Activated CD4-positive, alpha-beta T cell treated with anti-CD3 and anti-CD28 coated beads, Interleukin-2, amount 50 U/mL, for 1 hour (primary cell): ENCODE measurements at places on chromosomes 12 and 14.

GRCh38 chr14:39766397-39767000 lies 334.3 kb upstream of the FBXO33 start:
- DNase-seq = no peak

DNA sequence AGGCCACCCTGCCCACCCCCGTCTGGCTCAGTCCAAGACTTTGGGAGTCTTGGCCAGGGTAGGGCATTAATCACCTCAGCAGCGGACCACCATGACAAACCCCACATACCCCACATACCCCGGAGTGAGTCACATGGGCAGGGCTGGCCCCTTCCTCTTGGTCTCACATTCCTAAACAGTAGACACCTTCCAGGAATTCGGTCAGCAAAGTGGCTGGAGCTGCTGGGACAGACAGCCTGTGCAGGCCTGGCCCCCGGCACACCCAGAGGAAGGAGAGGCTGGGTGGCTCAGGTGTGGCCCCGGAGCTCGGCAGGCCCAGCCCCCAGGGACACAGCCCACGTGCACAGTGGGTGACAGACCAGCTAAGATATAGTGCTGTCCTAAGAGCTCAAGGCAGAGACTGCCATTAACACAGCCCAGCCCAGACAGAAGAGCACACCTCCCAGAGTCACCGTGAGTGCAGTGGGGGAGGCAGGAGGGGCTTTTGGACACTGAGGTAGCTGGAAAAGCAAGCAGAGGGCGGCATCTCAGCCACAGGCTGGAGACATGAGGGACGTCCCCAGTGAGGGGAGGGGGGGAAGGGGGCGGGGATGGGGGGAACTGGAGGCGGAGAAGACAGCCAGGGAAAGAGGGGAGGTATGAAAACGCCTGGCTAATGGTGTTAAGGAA lies 24.0 kb downstream of the CCDC85C start:
- DNase-seq = no peak

GRCh38 chr12:125552295-125552694 lies 487.1 kb downstream of the AACS start:
- no peak for DNase-seq

DNA sequence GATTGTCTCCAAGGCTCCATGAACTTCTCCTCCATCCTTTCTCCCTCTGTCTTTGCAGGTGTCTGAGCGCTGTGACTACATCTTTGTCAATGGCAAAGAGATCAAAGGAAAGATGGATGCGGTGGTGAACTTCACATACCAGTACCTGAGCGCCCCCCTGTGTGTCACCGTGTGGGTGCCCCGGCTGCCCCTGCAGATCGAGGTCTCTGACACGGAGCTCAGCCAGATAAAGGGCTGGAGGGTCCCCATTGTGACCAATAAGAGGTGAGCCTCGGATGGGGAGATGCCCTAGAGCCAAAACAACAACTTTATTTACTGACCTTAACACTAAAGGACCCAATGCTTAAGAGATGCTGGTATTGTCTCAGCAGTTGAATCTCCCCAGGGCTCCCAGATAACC lies 130.0 kb downstream of the SLC15A4 start:
- DNase-seq = no peak

DNA sequence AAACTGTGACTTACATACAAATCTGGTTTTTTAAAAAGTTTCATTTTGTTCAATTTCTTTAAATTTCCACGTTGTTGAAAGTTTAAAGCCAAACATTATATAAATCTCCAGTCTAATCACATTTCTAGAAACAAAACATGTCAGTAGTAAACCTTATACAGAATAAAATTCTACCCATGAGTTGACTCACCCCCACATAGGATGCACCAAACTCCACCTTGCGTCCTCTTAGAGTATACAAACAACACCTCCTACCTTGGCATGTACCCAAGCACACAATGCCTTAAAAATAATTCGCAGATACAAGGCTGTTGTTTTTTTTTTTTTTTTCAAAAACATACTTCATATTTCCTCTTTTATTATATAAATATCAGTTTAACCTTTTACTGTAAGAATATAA lies 3.3 kb downstream of the FBXL14 start:
- DNase-seq = peak; percentile 34

GRCh38 chr14:22847661-22848341 lies 11.4 kb downstream of the MMP14 start:
- no peak for DNase-seq

- DNase-seq = no peak
These were observed 118.8 kb upstream of the PLEKHA5 start for GRCh38 chr12:19010726-19011125.

DNA sequence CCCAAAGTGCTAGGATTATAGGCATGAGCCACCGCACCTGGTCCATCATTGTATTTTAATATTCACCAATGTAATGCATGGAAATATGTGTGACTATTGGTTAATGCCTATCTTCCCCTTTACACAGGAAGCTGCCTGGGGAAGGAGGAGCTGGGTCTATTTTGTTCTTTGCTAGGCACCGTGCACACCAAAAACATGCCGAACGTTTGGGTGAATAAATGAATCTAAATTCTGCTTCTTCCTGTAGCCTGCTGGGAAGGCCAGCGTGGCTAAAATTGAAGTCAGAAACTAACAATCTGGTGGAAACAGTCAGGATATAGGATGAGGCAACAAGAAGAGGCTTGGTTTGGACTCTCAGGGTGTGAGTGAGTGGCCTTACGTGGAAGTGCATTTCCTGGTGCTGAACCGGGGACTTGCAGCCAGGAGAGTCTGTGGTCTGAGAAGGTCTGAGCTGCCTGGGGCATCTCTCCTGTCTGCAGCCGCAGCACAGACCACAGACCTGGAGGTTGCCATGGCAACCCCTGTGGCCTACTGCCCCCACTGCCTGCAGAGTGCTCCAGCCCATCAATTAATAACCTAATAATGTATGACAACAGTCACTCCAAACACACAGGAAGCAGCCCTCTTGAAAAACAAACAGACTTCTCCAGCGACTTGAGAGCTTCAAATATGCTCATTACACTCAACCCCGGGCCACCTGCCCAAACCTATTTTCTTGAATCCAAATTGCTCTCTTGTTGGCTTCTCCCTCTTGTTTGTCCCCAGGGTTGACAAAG lies 5.5 kb upstream of the GPR68 start:
- DNase-seq = no peak

DNA sequence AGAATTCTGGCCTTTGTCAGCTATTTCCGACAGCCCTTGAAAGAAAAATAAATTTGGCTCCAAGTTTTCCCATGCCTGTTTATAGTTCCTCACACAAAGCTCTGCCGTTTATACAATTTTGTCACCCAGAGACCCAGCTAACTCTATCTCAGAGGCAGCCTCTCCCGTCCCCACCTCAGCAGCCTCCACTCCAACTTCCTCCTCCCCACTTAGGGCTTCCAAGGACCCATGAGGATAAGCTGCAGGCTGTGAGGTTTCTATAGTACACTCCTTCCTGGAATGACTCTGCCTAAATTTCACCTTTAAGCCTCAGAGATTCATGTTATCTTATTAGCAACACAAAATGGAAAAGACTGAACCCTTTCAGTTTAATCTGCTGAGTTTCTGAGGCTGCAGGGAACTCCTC lies 71.8 kb downstream of the TTC9 start:
- DNase-seq = no peak

- peak; percentile 53 for DNase-seq
These were observed 90.0 kb downstream of the RIN3 start for GRCh38 chr14:92603309-92604242.

- DNase-seq = no peak
These were observed 64.5 kb downstream of the GALNT16 start for GRCh38 chr14:69324341-69324931.

DNA sequence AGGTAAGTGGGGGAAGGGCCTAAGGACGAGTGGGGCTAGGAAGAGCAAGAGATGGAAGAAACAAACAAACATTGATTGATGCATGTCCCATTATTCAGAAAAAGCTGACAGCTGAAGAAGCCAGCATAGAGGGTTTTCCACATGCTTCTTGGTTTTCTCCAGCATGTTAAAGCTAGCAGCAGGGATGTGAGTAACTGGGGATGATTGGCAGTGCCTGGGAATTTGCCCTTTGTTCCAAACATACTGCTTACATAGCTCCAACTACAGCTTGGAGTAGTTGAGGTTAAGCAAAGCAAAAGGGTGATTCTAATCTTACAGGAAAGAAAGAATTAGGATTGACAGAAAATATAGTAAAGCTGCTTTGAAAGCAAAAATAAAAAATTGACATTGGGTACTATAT lies 68.0 kb upstream of the IFNG-AS1 start:
- DNase-seq = no peak

DNA sequence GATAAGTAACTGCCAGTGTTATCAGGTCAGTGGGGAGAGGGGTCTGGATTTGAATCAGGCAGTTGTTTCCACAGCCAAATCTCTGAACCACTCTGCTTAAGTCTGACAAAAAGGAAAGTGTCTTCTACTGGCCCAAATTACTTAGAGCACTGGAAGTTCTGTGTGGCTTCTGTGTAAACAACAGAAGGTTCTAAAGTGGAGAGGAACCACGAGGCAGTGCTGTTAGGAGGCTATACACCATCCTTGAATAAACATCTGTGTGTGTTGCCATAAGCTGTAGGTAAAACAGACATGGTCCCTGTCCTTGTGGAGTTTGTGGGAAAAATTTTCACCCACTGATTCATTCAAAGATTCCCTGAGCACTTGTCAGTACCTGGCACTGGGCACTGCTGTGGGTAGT lies 50.0 kb downstream of the GALNT4 start:
- no peak for DNase-seq

GRCh38 chr14:28653521-28653920 lies 113.1 kb upstream of the FOXG1 start:
- DNase-seq = no peak

DNA sequence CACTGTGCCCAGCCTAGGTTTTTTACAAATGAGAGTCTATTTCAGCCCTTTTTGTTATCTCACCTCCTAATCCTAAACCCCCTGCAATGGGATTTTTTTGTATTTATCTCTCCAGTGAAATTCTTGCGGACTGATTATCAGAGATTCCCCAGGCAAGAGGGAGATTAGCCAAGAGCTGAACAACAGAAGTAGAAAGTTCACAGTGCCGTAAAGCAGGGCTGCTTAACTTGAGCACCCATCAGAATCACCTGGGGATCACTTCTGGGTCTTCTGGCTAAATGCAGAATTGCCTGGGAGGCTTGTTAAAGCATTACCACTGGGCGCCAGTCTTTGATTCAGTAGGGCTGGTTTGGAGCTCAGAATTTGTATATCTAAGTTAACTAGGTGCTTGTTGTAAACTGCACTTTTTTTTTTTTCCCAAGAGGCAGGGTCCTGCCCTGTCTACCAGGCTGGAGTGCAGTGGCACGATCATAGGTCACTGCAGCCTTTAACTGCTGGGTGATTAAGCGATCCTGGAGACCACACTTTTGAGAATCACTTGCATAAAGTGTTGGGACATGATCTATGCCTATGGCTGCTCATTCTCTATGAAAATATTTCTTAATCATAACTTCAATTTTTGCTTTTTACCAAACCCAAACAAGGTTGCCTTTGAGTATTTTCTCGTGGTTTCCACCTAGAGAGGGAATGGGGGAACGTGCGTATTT lies 1.1 kb upstream of the DPPA3 start:
- no peak for DNase-seq

- DNase-seq = no peak
These were observed 228.6 kb downstream of the ZFP36L1 start for GRCh38 chr14:68564191-68564825.

GRCh38 chr12:70002097-70002911 lies 177.3 kb downstream of the MYRFL start:
- no peak for DNase-seq

- no peak for DNase-seq
These were observed 69.6 kb upstream of the KRAS start for GRCh38 chr12:25320123-25321006.

DNA sequence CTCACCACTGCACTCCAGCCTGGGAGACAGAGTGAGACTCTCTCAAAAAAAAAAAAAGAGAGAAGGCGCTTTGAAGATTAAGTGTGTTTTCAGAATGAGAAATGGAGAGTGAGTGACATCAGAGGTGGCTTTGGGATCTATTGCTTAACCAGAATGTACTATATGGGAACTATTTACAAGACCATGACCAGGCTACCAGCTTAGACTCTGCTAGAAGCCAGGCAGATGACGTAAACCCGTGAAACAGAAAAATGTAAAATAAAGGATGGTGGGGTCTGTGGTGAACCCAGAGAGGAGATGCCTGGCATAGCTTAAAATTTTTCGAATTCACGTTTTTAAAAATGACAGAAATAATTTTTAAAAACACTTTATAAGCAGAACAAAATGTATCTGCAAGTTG lies 82.0 kb downstream of the IFT43 start:
- no peak for DNase-seq

- DNase-seq = no peak
These were observed 7.1 kb downstream of the POP5 start for GRCh38 chr12:120574106-120574505.

GRCh38 chr12:57756406-57757341 lies 1.8 kb downstream of the MARCHF9 start:
- peak; percentile 68 for DNase-seq

DNA sequence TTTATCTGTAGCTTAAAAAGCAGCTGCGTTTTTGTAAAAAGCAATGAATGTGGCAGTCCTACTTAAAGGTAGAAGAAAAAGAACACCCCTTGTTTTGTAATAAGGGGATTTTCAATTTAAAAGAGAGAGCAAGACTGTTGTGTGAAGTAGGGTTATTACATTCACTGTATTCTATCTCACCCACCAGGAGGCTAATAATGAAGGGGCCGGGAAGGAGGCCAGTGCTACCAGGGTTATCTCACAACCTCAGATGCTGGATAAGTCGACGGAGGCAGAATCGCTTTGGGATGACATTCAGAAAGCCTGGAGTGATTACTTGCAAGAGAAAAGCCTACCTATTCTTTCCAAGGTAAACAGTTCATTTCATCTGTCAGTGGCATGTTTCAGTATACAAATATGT lies 97.7 kb downstream of the RMST start:
- no peak for DNase-seq

DNA sequence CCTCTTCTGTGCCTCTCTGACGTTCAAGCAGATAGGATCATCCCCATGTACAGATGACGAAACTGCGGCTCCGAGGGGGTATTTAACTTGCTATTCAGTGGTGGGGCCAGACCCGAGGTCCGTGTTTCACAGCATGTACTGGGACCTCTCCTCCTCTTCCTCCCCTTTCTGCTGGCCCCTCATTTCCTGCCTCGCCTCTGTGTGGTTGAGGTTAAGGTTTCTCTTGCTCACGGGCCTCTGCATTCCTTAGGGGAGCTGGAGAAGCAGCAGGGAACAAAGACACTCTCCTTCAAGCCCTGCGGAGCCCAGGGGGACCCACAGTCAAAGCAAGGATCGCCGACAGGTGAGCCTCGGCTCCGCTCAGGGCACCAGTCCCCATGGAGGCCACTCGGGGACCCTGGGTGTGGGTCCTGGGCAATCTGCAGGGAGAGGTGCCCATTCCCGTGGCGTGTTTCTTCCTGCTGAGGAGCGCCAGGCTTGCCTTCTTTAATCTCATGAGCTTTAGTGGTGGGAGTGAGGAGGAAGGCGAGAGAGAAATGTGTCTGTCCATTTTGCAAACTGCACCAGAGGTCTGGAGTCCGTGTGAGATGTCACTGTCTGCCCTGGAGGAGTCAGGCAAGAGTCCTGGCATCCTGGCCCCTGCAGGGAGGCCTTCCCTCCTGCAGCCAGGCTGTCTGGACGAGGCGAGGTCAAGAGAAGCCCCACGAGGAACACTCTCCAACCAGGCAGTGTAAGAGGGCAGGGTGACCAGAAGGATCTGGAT lies 45.0 kb downstream of the SLC6A12 start:
- DNase-seq = no peak

- no peak for DNase-seq
These were observed 113.2 kb upstream of the AEBP2 start for GRCh38 chr12:19326102-19326501.

GRCh38 chr12:123522164-123522563 lies 11.4 kb downstream of the RILPL1 start:
- DNase-seq = no peak

GRCh38 chr12:131441060-131441396 lies 269.9 kb upstream of the SFSWAP start:
- DNase-seq = no peak

GRCh38 chr12:59166457-59166856 lies 246.2 kb upstream of the LRIG3 start:
- DNase-seq = no peak
